Central memory CD8-positive, alpha-beta T cell (primary cell): ENCODE measurements at places on chromosomes 5 and 9.

GRCh38 chr5:56414066-56414465, 180.9 kb upstream of the ANKRD55 start:
- H3K4me1 ChIP-seq = no peaks in the 10 kb centered on the region
- H3K27ac ChIP-seq = no peak overlapping the region
- H3K4me3 ChIP-seq = no peak overlapping the region

DNA sequence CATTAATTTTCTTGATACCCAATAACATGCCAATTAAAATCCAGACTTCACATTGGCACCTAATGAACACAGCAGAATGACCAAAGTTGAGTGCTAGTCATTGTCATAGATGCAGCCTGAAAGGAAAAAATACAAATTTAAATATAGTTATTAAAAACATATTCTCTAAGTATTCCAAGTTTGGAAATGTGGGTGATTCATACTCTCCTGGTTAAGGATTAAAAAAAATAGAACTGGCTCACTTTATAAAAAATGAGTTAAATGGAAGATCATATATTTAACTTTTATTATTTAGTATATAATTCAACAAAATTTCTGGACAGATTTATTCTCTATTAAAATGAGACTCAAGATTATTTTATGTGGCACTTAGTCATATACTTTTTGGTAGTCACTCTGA, 33.2 kb upstream of the RICTOR start:
- peaks cover 66% of the 10 kb centered on the region for H3K36me3 ChIP-seq
- DNase-seq = no peak
- H3K27ac ChIP-seq = no peak overlapping the region
- peaks cover 16% of the 10 kb centered on the region for H3K4me1 ChIP-seq
- H3K4me3 ChIP-seq = no peak overlapping the region

- H3K27me3 ChIP-seq = no peaks in the 10 kb centered on the region
- no peaks in the 10 kb centered on the region for H3K4me1 ChIP-seq
- no peak overlapping the region for H3K27ac ChIP-seq
- H3K36me3 ChIP-seq = no peaks in the 10 kb centered on the region
- DNase-seq = no peak
- no peak overlapping the region for H3K4me3 ChIP-seq
Observed at GRCh38 chr9:121055642-121056143, 5.6 kb upstream of the C5 start.

GRCh38 chr9:34572092-34572491, 17.4 kb downstream of the CNTFR start:
- H3K36me3 ChIP-seq = no peaks in the 10 kb centered on the region
- H3K4me1 ChIP-seq = peaks cover under 1% of the 10 kb centered on the region
- H3K27ac ChIP-seq = no peak overlapping the region
- no peak for DNase-seq
- H3K27me3 ChIP-seq = peaks cover 86% of the 10 kb centered on the region

- no peaks in the 10 kb centered on the region for H3K4me1 ChIP-seq
- peaks cover 97% of the 10 kb centered on the region for H3K27me3 ChIP-seq
- H3K36me3 ChIP-seq = no peaks in the 10 kb centered on the region
- H3K4me3 ChIP-seq = no peak overlapping the region
- H3K27ac ChIP-seq = no peak overlapping the region
Observed at GRCh38 chr5:141753971-141754713, 72.1 kb upstream of the ARAP3 start.

DNA sequence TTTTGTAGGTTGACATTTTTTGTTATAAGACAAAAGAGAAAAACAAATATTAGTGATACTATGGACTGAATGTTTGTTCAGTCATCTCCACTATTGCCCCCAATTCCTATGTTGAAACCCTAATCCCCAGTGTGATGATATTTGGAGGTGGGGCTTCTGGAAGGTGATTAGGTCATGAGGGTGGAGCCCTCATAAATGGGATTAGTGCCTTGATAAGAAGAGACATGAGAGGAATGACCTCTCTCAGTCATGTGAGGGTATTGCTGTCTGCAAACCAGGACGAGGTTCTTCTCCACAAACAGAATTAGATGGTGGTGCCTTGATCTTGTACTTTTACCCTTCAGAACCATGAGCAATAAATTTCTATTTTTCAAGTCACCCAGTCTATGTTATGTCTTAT, 34.5 kb upstream of the KLF9 start:
- H3K36me3 ChIP-seq = no peaks in the 10 kb centered on the region
- no peaks in the 10 kb centered on the region for H3K27me3 ChIP-seq
- no peak overlapping the region for H3K4me3 ChIP-seq
- DNase-seq = no peak

DNA sequence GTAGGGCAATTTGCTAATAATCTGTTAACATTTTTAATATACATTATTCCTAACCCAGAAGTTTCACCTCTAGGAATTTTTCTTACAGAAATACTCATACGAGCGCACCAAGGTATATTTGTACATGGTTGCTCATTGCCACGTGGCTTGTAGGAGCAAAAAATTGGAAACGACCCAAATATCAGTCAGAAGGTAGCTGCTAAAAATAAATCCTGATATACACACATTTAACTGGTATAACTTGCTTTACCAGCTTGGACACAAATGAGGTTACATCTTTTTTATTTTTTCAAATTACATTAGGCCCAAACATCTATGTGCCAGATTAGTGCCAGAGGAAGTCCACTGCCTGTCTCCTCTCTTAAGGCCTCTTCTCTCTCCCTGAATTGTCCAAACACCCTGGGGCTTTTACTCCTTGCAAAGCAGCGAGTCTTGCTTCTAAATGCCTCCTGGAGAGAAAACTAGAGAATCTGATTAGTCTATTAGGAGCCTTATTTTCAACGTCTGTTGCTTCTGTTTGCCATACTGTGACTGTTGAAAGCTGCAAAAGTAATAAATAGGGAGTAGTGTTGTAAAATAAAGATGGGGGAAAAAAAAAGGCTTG, 92.0 kb upstream of the SSBP2 start:
- no peak for DNase-seq
- H3K27me3 ChIP-seq = no peaks in the 10 kb centered on the region
- no peak overlapping the region for H3K27ac ChIP-seq
- no peak overlapping the region for H3K4me3 ChIP-seq
